ENCODE measurements at places on chromosomes 11 and 22.

DNA sequence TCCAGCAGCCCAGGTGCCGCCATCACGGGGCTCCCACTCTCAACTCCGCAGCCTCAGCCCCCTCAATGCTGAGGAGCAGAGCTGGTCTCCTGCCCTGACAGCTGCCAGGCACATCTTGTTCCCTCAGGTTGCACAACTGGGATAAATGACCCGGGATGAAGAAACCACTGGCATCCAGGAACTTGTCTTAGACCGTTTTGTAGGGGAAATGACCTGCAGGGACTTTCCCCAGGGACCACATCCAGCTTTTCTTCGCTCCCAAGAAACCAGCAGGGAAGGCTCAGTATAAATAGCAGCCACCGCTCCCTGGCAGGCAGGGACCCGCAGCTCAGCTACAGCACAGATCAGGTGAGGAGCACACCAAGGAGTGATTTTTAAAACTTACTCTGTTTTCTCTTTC is at the start of gene SAA1:
Gene SAA1, plus strand, starts transcription at position 316 of the 400 bp plus-strand sequence. CDS start 624 bp downstream, outside the sequence.
- DNase-seq: no peak

- peak; percentile 81 for DNase-seq
Observed at GRCh38 chr22:43867839-43868635, 5.7 kb upstream of the SULT4A1 start.

DNA sequence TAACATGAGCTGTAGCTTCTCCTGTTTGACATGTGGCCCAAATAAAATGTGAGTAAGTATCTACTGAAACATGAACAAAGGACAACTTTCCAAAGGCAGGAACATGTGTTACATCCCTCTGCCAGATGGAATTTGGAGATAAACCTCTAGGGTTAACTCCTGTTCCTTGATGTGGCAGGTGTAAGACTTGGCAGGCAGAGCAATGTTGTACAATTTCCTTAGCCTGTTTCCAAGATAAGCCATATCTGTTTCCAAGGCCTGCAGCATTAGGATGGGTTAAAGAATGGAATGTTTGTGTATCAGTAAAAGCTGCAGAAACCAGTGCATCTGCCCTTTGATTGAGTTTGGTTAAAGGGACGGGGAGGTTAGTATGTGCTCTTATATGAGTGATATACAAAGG is 8.8 kb upstream of the DNAJB13 start:
- DNase-seq: no peak

- no peak for DNase-seq
Observed at GRCh38 chr11:44826922-44827643, 100.3 kb downstream of the TSPAN18 start.

GRCh38 chr11:78606667-78607066 is 32.0 kb upstream of the NARS2 start:
- DNase-seq: no peak

DNA sequence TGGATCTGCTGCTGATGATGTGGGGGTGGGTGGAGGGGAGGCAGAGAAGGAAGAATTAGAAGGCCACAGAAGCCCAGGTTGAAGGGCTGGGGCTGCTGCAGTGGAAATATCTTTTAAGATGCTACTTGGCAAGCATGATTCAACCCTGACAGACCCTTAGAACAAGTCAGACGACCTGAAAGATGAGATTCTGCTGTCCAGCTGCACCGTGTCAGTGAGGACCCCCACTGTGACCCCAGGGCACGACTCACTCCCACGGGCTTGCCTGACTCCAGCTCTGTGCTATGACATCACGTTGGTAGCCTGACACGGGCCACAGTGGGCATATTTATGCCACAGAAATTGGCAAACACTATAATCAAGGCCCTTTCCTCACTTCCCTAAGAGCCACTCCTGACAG is 36.0 kb downstream of the LRFN4 start:
- DNase-seq: no peak

GRCh38 chr22:35345808-35346505 is 34.9 kb upstream of the HMOX1 start:
- no peak for DNase-seq

GRCh38 chr11:119907122-119907851 is 178.3 kb upstream of the NECTIN1 start:
- no peak for DNase-seq

DNA sequence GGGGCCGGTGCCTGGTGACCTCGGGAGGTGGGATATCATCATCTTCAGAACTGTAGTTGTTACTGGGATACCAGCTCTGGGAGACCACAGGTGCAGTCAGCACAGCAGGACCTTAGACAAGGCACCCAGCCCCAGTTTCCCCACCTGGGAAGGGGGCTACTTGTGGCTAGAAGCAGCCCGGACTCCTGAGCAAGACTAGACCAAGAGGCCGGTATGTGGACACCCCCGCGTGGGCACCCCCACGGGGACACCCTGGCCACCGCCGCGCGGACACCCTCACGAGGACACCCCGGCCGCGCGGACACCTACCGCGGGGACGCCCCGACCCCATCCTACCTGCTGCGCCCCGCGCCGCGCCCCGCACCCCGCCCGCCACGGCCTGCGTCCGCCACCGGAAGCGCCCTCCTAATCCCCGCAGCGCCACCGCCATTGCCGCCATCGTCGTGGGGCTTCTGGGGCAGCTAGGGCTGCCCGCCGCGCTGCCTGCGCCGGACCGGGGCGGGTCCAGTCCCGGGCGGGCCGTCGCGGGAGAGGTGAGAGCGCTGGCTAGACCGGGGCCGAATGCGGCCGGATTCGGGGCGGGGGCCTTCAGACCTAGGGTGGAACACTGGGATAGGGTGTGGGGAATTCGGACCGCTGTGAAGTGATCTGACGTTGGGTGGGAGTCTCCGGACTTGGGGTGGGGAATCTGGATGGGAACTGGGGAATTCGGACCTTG is at the start of the genes COMT and TXNRD2:
Gene COMT, plus strand, starts transcription at position 408 of the 718 bp plus-strand sequence. CDS start 20,755 bp downstream, outside the sequence.
Gene TXNRD2, minus strand, starts transcription at position 454 of the 718 bp plus-strand sequence. Its CDS starts 15 bp downstream, at position 439.
- peak; percentile 78 for DNase-seq

- DNase-seq: no peak
Observed at GRCh38 chr11:6241316-6241715, 2.4 kb downstream of the CNGA4 start.

- DNase-seq: no peak
Observed at GRCh38 chr11:37748641-37749040, 1150.6 kb upstream of the RAG2 start.

DNA sequence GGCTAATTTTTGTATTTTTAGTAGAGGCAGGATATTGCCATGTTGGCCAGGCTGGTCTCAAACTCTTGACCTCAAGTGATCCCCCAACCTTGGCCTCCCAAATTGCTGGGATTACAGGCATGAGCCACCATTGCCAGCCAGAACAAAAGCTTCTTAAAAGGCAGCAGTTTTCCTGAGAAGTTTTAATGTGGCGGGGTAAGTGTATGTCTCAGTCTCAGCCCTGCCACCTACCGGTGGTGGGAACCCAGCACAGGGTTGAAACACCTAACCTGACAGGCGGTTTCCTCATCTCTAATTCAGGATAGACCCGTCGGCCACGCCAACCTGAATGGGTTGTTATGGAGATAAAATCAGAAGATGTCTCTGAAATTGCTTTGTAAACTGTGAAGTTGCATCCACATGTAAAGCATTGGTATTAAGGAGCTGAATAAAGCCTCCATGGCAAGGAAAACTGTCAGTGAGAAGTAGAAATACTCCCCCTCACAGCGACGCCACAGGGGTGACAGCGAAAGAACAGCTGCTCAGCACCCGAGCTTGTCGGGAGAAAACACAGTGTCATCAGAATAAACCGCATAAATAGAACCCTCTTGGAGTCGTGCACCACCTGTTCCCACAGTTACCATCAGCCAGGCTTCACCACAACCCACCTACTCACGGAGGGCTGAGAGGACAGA is 165.9 kb upstream of the NCAM1 start:
- DNase-seq: no peak

GRCh38 chr11:126751242-126751641 is 249.3 kb downstream of the KIRREL3 start:
- no peak for DNase-seq

DNA sequence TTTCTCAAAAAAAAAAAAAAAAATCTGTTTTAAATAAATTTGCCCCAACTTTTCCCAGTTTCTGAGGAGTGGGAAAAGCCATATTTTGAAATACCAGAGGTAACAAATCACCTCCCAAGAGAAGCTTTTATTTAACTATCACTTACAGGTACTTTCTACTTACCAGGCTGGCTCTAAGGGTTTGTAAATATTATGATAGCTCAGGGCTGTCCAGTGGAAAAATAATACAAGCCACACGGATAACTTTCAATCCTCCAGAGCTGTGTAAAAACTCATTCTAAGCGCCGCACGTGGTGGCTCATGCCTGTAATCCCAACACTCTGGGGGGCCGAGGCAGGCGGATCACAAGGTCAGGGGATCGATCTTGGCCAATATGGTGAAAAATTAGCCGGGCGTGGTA is 5.6 kb upstream of the SEC14L4 start:
- no peak for DNase-seq

DNA sequence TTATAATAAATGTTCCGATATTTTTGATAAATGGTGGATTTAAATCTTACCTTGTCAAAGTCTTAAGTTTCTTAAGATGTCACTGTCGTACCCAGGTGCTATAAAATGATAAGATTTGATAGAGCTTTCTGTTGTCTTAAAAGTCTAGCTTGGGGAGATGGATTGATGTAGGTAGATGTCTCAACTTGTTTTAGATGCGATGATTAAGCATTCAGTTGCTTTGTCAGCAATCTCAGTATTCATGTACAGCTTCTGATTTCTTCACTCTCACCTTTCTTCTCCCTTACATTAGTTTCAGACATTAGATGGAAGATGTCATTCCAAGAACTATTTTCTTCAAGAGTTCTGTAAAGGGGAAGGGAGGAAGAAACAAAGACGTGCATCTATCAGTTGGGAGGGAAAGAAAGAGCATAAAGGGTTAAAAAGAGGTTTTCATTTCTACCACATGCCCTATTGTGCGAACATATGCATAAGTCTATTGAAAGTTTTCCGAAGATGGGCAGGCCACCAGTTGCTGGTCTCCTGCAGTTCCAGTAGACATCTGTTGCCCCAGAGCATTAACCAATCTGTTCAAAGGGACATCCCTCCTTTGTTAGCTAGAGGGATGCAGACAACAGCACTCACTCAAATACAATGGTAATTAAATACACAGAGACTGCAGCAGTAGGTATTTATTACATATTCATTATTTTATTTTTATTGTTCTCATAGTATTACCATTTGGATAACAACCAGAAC is 38.4 kb downstream of the ZC3H12C start:
- no peak for DNase-seq

DNA sequence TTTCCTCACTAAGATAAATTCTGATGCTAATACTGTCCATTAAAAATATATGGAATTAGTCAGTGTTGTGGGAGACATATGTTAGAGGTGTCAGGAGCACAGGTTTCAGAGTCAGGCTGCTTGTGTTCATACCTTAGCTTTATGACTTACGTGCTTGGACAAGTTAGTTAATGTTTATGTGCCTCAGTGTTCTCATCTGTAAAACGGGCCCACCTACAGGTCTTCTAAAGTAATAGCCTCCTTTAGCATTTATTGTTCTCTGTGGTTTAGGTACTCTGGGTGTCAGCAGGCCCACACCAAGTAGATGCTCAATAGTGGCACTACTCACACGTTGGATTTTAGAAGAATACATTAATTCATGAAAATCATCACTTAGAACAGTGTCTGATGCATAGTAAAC is 308.7 kb upstream of the ZC3H12C start:
- no peak for DNase-seq

DNA sequence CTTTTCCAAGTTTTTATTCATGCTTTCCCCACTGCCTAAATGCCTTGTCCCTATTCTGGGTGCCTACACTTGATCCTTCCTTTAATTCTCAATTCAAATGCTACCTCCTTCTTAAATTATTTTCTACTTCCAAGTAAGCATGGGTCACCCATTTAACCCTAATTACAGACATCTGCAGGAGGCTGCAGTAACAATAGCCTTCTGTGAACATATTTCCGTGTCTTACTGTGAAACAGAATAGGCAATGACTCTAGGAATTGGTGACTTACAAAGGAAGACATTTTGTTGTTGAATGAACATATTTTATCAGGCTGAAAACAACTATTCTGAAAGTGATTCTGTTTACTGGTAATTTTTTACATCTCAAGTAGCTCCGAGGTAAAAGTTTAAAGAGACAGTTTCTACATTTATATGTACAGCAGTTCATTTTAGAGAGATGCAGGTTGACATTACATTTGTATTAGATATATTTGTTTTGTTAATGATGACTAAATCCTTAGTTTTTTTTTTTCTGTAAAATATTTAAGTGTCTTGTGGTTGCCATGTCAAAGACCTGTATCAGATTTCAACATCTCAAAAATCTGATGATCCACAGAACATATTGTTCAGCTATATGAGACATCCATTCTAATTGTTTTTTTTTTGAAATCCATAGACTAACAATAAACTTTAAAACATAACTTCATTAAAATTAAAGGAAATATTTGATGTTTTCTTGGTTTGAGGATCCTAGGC is 316.8 kb downstream of the CASP12 start:
- DNase-seq: no peak

DNA sequence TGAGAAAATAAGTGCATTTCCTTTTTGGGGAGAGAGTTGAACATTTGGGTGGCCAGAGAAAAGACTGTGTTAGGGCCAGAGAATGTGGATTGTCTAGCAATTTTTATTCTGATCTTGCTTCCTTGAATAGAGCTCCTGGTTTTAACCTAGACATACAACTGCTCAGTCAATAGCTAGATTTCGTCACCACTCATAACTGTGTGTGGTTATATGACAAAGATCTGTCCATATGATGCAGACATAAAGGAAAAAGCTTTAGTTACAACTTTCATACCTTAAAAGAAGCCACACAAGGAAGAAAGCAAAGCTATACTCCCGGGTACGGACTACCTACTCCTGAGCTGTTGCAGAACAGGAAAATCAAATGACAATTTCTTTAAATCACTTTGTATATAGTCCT is 37.2 kb downstream of the MS4A6A start:
- DNase-seq: no peak

- no peak for DNase-seq
Observed at GRCh38 chr11:69726019-69726418, 22.2 kb upstream of the FGF19 start.

GRCh38 chr11:46916286-46917108 is 1.9 kb downstream of the LRP4 start:
- peak; percentile 86 for DNase-seq

GRCh38 chr11:81241672-81242275 is 1491.9 kb downstream of the FAM181B start:
- DNase-seq: no peak

DNA sequence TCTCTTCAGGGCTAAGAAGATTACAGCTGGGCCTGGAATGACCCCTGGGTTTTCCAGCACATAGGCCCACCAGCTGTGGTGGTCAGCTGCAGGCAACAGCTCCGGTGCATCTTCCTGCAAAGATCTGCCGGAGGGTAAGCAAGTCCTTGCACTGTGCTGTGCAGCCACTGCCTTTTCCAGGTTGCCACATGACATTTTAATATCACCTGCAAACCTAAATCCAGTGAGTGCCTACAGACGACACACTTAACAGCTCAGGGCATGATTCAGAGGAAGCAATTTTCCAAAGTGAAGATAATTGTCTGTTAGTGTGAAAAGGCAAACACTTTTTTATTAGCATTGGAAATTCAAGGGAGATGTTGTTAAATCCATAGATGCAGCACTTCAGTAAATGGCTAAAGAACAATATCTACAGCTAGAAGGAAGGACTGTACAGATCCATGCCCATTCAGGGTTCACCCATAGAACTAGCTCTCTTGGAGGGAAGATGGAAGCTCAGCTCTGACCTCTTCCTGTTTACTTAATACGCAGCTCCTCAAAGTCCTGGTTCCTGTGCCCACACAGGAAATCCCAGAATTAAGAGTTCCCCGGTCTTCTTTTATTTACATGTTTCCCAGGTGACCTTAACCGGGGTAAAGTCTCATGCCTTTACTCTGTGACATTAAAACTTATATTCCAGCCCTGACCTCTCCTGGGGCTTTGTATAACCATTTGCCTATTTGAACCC is 13.3 kb upstream of the NRIP3 start:
- DNase-seq: no peak
